NCI-H524 (cell line): ENCODE measurements at places on chromosomes 6 and 20.

DNA sequence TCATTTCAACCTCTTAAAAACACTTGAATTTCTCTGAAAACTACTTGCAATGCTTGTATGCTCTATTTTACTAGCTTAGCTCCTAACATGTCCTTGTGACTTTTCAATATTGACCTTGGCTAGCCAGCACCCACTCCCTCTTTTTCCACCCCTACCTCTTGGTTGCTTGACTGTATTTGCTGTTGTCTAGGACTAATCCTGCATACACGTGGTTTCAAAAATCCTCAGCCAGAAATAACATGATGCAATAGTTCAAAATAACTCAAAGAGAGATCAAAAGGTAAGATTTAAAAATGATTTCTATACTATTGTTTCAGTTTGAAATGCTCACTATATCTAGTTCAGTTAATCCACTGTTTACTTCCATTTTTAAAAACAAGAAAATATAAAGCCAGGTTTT, 102.3 kb upstream of the TBX18 start:
- no peak for DNase-seq

GRCh38 chr20:17836303-17836861, 132.2 kb downstream of the SNX5 start:
- DNase-seq: no peak

DNA sequence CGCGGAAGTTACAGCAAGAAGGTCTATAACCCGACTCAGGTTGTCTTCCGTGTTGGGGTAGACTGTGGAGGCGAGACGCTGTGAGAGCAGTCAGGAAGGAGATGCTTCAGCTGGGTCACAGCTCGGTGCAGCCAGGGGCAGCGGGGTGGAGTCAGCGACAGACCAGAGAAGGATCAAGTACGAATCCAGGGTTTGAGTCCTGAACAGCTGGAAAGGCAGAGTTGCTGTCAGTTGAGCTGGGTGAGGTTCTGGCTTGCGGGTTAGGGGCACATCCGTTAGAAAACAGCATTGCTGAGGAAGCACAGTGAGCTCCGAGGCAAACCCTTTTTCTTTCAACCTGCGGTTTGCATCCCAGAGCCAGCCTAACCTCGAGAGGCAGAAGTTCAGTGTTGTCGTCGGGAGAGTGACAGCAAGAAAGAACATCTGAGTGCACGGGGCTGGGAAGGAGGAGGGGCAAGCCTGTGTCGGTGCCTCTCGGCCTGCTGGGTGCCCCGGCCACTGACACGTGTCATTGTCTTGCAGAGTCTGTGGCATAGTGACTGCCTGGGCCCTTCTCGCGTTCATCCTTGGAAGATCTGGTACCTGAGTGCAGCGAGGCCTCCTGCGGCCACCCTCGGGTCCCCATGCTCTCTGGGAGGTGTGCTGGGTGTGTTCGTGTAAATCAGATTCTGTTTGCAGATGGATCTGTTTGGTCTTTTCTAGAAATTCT, 20.0 kb downstream of the PNLDC1 start:
- DNase-seq: no peak

- no peak for DNase-seq
These were observed 434.7 kb downstream of the BCKDHB start for GRCh38 chr6:80541181-80541580.

DNA sequence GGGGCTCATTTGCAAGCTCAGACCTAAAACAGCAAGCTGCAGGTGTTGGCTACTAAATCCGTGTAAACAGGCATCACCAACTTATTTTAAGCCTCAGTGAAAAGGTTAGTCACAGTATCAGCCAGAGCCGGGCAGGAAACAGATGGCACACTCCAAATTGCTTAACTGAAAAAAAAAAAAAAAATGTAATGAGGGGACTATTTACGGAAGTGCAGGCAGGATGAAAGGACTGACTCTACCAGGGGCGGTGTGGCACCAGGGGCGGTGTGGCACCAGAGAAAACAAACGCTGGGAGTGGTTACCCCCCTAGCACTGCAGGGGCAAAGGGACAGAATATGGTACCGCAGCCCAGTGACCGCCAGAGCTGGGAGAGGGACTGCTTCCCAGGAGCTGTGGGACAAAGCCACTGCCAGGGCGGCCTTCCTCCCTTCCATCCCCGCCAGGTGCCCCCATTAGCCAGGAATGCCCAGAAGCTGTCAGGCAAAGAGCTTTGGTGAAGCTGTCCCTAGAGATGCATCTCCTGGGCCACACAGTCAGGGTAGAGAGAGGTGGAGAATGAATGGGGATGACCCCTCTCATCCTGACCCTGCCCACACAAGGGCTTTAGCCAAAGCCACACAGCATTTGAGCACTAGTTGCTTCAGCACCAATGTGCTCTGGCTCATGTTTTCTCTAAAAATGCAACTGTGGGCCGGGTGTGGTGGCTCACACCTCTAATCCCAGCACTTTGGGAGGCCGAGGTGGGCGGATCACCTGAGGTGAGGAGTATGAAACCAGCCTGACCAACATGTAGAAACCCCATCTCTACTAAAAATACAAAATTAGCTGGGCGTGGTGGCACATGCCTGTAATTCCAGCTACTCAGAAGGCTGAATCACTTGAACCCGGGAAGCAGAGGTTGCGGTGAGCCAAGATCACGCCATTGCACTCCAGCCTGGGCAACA, 39.6 kb upstream of the GFOD1 start:
- peak; percentile 88 for DNase-seq

- DNase-seq: peak; percentile 95
These were observed 83.3 kb upstream of the ID4 start for GRCh38 chr6:19753826-19754225.

GRCh38 chr6:70188202-70188601, 114.7 kb downstream of the COL9A1 start:
- no peak for DNase-seq

- no peak for DNase-seq
These were observed 782.8 kb downstream of the TFAP2A start for GRCh38 chr6:9632026-9632425.

- peak; percentile 90 for DNase-seq
These were observed at the start of gene STX7 for GRCh38 chr6:132512638-132513632. STX7 (minus strand) TSS chr6:132513116; CDS start chr6:132503530, 9,586 bp downstream.

- DNase-seq: no peak
These were observed 41.1 kb downstream of the FBXO5 start for GRCh38 chr6:152941746-152942145.

DNA sequence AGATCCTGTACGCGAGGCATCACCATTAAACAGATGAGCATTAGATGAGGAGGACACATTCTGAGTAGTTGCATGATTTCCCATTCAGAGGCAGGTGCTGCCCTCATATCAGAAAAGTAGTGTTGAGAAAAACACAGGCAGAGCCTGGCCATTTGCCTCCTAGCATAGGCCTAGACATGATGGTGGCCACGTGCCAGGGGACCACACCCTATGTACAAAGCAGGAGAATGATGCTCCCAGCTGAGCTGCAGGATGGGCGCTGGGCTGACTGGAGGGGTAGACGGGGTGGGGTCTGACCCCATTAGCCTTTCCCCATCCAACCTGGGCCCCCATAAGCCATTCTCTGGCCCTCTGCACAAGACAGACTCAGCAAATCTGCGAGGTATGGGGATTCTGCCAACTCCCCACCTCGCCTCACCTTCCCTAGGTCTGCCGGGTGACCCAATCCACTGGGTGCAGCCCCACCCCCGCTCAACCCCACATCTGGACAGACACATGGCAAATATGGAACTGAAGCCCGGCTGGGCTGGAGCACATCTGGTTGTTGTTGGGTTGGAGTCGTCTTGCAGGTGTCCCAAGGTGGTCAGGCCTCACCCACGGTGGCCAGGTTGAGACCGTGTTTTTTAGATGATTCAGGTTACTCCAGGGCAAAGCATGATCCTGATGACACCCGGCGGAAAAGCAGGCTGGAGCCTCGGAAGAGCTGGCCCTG, 13.9 kb downstream of the PI16 start:
- DNase-seq: no peak

DNA sequence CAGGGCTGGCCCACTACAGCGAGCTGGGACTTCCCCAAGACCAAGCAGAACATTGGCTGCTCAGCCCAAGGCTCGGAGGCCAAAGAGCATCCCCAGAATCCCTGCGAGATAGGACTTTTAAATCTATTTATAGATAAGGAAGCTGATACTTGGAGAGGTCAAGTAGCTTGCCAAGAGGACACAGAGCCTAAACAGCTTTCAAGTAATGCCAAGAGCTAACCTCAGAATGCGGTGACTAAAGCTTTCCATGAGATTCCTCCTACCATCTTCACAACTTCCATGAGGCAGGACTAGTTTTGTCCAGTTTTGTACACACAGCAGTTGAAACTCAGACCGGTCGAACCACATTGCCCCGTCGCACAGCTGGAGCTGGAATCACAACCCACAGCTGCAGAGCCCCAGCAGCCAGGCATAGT, 168.1 kb upstream of the TOP1 start:
- no peak for DNase-seq

- DNase-seq: no peak
These were observed 27.9 kb downstream of the CENPW start for GRCh38 chr6:126367849-126368248.

DNA sequence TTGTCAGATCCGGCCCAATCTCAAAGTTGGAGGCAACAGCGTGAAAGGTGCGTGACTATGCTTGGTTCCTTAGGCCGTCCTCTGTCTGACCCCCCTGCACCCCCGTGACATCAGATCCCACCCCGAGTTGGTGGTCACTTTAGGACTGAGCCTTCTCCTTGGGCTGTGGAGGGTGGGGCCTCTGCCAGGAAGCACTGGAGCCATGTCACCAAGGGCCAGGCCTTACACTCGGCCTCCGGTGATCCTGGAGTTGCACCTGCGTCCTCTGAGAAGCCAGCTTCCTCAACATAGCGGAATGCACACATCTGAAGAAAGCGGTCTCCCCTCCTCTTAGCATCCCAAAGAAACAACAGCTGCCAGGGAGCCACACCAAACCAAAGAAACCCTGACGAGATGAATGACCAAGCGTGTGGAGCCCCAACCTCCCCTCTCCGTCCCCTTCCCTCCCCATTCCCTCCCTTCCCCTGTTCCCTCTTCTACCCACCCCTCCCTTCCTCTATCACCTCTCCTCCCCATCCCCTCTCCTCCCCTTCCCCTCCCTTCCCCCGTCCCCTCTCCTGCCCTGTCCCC, 182.6 kb downstream of the TTLL2 start:
- DNase-seq: no peak

- no peak for DNase-seq
These were observed 549.4 kb downstream of the UTRN start for GRCh38 chr6:144834426-144835038.

DNA sequence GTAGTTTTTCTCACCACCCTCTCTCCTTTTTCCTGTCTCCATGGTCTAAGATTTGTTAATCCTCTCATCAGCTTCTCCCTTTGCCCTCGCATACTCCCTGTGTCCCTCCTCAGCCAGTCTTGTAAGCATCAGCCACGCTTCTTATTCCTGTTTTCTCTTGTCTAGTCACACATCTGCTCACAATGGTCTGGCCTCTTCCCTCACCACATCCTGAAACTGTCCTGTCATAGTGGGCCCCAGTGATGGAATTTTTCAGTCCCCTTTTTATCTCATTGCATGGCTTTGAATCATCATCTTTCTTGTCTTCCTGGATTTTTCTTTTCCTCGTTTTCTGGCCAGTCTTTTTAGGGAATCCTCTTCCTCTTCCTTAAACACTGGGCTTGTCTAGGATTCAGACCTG, 57.2 kb downstream of the GFRA4 start:
- no peak for DNase-seq

GRCh38 chr6:82072751-82073150, 174.8 kb downstream of the IBTK start:
- DNase-seq: no peak

- DNase-seq: no peak
These were observed 106.0 kb upstream of the CST7 start for GRCh38 chr20:24842918-24843715.

DNA sequence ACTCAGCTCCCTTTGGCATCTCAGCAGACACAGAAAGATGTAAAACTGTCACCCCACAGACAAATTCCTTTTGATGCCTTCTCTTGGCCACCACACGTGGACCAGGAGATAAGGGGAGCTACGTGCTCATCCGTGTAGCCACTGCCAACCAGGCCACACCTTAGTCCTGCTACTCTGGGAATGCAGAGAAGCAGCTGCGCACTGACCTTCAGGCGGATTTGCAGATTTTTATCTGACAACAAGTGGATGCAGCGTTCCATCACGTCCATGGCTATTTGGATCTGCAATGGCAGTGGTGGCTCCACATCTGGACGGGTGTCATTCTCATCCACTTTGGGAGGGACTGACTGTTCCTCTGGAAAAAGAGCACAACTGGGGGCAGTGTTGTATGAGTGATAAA, 30.8 kb downstream of the TTI1 start:
- no peak for DNase-seq
